ENCODE measurements at places on chromosomes 5 and 9. TPM values are rescaled to one million over a fixed set of nuclear protein-coding genes. Genes with fewer than 3 reads are reported as not detected.

The SPATA31E1 gene
- not detected for total RNA-seq

The RXFP3 gene
- total RNA-seq: not detected

The PIP5K1B gene
- total RNA-seq: not detected

- DNase-seq: no peak
Observed at GRCh38 chr5:179530069-179530998, 20.0 kb upstream of the RUFY1 start.

The OR2V2 gene
- total RNA-seq: not detected

The GCNT1 gene
- not detected for total RNA-seq
